ENCODE measurements at places on chromosomes 4 and X. TPM values are rescaled to one million over a fixed set of nuclear protein-coding genes. Genes with fewer than 3 reads are reported as not detected.

GRCh38 chr4:164790249-164790648 is 36.3 kb downstream of the SMIM31 start:
- DNase-seq, result no peak
- no peak overlapping the region for H3K27ac ChIP-seq
- H3K36me3 ChIP-seq, result no peaks in the 10 kb centered on the region
- H3K27me3 ChIP-seq, result no peaks in the 10 kb centered on the region
- H3K4me1 ChIP-seq, result no peaks in the 10 kb centered on the region

- H3K4me3 ChIP-seq, result no peak overlapping the region
- H3K27me3 ChIP-seq, result no peaks in the 10 kb centered on the region
- H3K4me1 ChIP-seq, result no peaks in the 10 kb centered on the region
- DNase-seq, result no peak
Measured at GRCh38 chr4:37749398-37749988, 63.3 kb upstream of the RELL1 start.

- H3K4me3 ChIP-seq, result no peak overlapping the region
- H3K27me3 ChIP-seq, result no peaks in the 10 kb centered on the region
- no peak overlapping the region for H3K27ac ChIP-seq
Measured at GRCh38 chr4:62683799-62684566, 1483.9 kb downstream of the ADGRL3 start.

DNA sequence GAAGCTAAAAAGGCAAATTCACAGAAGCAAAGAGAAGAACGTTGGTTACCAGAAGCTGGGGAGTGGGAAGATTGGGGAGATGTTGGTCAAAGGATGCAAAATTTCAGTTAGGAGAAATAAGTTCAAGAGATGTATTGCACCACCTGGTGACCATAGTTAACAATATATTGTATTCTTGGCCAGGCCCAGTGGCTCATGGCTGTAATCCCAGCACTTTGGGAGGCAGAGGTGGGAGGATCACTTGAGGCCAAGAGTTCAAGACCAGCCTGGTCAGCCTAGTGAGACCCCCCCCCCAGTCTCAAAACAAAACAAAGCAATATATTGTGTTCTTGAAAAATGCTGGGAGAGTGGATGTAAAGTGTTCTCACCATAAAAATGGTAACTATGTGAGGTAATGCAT is 67.9 kb downstream of the TAB3 start:
- no peaks in the 10 kb centered on the region for H3K27me3 ChIP-seq
- DNase-seq, result no peak
- no peaks in the 10 kb centered on the region for H3K36me3 ChIP-seq
- no peak overlapping the region for H3K27ac ChIP-seq
- H3K4me1 ChIP-seq, result no peaks in the 10 kb centered on the region

DNA sequence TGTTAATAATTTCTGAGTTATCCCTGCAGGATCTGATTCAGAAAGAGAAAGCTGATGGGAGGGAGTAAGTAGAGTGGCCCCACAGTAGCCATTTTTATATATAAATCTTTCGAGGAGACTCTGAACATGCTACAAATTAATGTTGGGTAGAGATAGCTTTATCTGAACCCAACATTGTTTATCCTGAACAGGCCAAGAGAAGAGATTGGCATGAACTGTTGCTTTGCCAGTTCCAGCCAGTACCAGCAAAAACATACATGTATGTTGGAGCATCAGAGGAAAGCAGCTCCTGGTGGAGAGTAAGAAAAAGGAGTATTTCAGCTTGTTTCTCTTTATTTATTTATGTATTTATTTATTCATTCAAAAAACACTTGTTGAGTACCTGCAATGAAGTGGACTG is 1.6 kb downstream of the MAOA start:
- peak overlapping the region; percentile 22 for H3K27ac ChIP-seq
- H3K4me3 ChIP-seq, result peak overlapping the region; percentile 62
- H3K36me3 ChIP-seq, result no peaks in the 10 kb centered on the region
- H3K4me1 ChIP-seq, result peaks cover 12% of the 10 kb centered on the region
- no peak for DNase-seq

DNA sequence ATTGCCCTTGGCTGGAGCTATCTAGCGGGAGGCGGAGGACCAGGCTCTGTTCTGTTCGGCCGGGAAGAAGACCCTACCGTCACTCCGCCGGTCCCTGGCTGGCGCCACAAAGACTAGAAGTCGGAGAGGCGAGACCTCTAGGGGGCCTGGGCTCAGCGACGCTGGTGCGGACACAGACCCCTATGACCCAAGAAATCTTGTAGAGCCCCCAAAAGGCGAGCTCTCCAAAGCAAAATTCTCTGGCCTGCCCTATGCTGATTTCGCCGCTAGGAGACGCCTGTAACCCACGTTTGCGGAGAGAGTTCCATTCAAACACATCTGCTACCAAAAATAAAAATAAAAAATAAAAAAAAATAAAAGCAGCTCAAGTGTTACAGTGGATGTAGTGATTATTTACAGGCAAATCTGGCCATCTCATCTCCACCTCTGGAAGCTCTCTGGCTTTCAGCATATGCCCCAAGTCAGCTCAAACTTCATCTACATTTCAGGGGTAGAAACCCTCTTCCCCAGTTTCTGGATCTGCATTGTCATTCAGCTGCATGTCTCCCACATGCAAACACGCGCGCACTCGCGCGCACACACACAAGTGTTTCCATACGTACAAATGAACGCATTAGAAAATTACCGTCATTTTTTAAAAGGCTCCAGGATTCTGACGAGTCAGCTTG is 2.4 kb upstream of the PCDH10 start:
- H3K27me3 ChIP-seq, result no peaks in the 10 kb centered on the region
- H3K4me3 ChIP-seq, result peak overlapping the region; percentile 80
- no peaks in the 10 kb centered on the region for H3K4me1 ChIP-seq
- no peak for DNase-seq

- no peak for DNase-seq
- peaks cover 23% of the 10 kb centered on the region for H3K36me3 ChIP-seq
- H3K27me3 ChIP-seq, result no peaks in the 10 kb centered on the region
- no peaks in the 10 kb centered on the region for H3K4me1 ChIP-seq
- no peak overlapping the region for H3K4me3 ChIP-seq
Measured at GRCh38 chr4:15598644-15599043, 56.5 kb downstream of the FBXL5 start.

DNA sequence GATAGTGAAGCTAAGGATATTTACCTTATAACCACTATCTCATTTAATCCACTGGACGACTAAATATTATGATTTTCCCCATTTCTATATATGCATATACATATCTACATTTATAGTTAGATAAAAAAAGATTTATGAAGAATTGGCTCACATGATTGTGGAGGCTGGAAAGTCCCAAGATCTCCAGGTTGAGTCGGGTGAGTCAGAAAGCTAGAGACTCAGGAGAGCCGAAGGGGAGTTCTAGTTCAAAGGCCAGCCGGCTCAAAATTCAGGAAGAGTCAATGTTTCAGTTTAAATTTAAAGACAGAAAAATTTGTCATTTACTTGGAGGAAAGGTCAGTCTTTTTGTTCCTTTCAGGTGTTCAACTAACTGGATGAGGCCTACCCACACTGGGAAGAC is 158.2 kb upstream of the CPEB2 start:
- no peak overlapping the region for H3K27ac ChIP-seq
- no peaks in the 10 kb centered on the region for H3K27me3 ChIP-seq
- H3K4me1 ChIP-seq, result peaks cover 14% of the 10 kb centered on the region
- H3K36me3 ChIP-seq, result no peaks in the 10 kb centered on the region

DNA sequence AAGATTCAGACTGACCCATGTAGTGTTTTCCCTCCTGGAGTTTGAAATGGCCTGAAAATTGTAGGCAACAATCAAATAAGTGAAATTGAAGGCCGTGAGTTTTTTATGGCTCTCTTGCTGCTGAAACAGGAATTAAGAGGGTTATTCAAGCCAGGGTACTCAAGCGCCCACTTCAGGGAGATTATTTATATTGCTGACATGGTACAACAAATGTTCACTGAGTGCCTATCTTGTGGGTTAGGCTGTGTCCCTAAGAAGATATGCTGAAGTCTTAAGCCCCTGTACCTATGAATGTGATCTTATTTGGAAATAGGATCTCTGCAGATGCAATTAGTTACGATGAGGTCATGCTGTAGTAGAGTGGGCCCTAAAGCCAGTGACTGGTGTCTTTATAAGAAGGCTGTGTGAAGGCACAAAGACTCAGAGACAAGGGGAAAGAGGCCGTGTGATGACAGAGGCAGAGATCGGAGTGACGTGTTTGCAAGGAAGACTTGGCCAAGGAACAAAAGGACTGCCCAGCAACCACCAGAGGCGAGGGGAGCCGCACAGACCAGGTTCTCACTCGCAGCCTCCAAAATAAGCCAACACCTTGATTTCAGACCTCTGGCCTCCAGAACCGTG is 72.9 kb downstream of the MED28 start:
- H3K36me3 ChIP-seq, result no peaks in the 10 kb centered on the region
- H3K4me1 ChIP-seq, result no peaks in the 10 kb centered on the region
- no peaks in the 10 kb centered on the region for H3K27me3 ChIP-seq
- no peak for DNase-seq
- no peak overlapping the region for H3K4me3 ChIP-seq
- H3K27ac ChIP-seq, result no peak overlapping the region

GRCh38 chr4:11484531-11484930 is 55.8 kb upstream of the HS3ST1 start:
- no peak for DNase-seq
- H3K4me1 ChIP-seq, result peaks cover 6% of the 10 kb centered on the region
- no peak overlapping the region for H3K27ac ChIP-seq
- no peaks in the 10 kb centered on the region for H3K36me3 ChIP-seq

GRCh38 chr4:123676890-123677229 is 280.3 kb downstream of the SPRY1 start:
- peak overlapping the region; percentile 37 for H3K4me3 ChIP-seq
- no peaks in the 10 kb centered on the region for H3K27me3 ChIP-seq
- H3K27ac ChIP-seq, result no peak overlapping the region
- no peak for DNase-seq
- no peaks in the 10 kb centered on the region for H3K36me3 ChIP-seq
- H3K4me1 ChIP-seq, result peaks cover 19% of the 10 kb centered on the region

- no peak for DNase-seq
- H3K36me3 ChIP-seq, result no peaks in the 10 kb centered on the region
- no peaks in the 10 kb centered on the region for H3K4me1 ChIP-seq
Measured at GRCh38 chr4:74733756-74734155, 60.6 kb downstream of the BTC start.

NAT8L gene
- total RNA-seq, result not detected

SLC34A2 gene
- total RNA-seq, result not detected

SLC7A11 gene
- total RNA-seq, result 2.6 TPM

FAAH2 gene
- 1.2 TPM for total RNA-seq

GUCY2F gene
- not detected for total RNA-seq

DOK7 gene
- total RNA-seq, result 8.8 TPM

TRPC3 gene
- total RNA-seq, result 0.27 TPM

UGT8 gene
- 2.3 TPM for total RNA-seq

Measured in thoracic aorta (tissue), 2 donors.